ENCODE measurements at places on chromosomes 2 and 18.

DNA sequence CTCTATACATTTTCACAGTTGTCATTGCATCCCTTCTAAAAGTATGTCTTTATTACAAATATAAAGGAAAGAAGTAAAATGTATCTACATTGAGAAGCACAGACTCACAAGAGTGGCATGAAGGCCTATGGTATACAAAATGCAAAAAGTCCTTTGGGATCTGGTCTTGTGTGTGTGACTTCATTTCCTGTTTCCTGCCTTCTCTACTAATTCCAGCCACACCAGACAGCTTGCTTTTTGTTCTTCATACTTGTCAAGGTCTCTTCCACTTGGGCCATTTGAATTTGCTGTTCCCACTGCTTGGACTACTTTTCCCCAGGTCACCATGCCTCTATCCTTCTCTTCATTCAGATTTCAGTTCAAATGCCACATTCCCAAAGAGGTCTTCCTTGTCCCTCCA lies 6.7 kb upstream of the PNO1 start:
- DNase-seq: no peak
- no peak overlapping the region for H3K27ac ChIP-seq
- no peak overlapping the region for H3K4me3 ChIP-seq
- no peaks in the 10 kb centered on the region for H3K27me3 ChIP-seq
- no peaks in the 10 kb centered on the region for H3K36me3 ChIP-seq

DNA sequence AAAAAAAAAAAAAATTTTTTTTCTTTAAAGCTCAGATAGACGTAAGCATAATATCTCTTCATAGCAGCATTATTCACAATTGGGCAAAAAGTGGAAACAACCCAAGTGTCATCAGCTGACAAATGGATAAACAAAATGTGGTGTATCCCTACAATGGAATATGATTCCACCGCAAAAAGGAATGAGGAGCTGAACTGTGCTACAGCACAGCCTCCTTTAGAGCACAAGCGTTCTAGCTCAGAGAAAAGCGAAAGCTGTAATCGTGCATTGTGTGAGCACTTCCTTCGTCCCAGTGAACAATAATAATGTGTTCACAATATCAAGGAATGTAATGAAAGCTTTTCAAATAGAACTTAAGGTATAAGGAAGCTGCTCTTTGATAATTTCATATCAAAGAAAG lies 11.7 kb upstream of the CHMP1B start:
- H3K27ac ChIP-seq: no peak overlapping the region
- no peak overlapping the region for H3K4me3 ChIP-seq
- no peaks in the 10 kb centered on the region for H3K36me3 ChIP-seq
- no peaks in the 10 kb centered on the region for H3K4me1 ChIP-seq

GRCh38 chr2:53475321-53475720 lies 292.3 kb upstream of the CHAC2 start:
- no peaks in the 10 kb centered on the region for H3K4me1 ChIP-seq
- H3K27ac ChIP-seq: no peak overlapping the region
- H3K36me3 ChIP-seq: no peaks in the 10 kb centered on the region
- no peak for DNase-seq
- no peak overlapping the region for H3K4me3 ChIP-seq

- H3K36me3 ChIP-seq: no peaks in the 10 kb centered on the region
- no peak overlapping the region for H3K4me3 ChIP-seq
- no peak overlapping the region for H3K27ac ChIP-seq
- DNase-seq: no peak
- peaks cover 5% of the 10 kb centered on the region for H3K4me1 ChIP-seq
Observed at GRCh38 chr2:54773838-54774237, 50.4 kb downstream of the EML6 start.

DNA sequence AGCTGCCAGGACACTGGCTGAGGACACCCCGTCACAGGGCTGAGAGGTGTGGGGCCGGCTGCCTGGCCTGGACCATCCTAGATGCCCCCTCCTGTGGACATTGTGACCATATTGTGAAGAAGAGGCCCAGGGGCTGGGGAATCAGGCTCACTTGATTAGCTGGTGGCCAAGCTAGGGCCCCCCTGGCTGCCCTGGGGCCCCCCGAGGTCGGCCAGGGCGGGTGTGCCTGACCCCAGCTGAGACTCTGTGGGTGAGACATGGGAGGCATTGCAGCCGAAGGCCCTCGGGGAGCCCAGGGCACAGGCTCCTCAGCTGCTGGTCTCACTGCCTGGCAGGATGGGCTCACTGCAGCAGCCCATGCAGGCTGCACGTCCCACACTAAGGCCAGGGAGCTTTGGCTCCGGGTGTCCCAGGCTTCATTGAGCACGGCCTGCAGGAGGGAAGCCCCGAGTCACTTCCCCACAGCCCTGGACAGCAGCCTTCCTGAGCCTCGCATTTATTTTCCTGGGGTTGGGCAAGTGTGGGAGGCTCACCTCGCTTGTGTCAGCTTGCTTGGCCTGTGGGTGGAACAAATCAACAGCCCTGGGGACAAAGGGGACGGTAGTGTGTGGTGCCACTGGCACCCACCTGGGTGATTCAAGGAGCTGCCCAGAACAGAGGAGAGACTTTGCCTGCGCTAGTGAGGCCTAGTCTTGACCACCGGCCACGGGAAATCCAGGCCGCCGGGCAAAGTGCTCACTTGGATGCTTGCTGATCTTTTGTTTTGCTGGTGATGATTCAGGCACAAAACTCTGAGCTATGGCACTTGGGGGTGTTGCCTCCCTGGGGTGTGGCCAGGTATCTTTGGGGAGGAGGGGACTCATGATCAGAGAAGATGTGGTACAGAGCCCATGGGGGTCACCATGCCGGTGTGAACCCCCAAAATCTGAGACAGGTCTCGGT lies 1.3 kb downstream of the GAL3ST2 start:
- peaks cover 36% of the 10 kb centered on the region for H3K27me3 ChIP-seq
- no peak overlapping the region for H3K27ac ChIP-seq
- H3K4me3 ChIP-seq: no peak overlapping the region
- H3K36me3 ChIP-seq: no peaks in the 10 kb centered on the region
- no peaks in the 10 kb centered on the region for H3K4me1 ChIP-seq

GRCh38 chr18:6106091-6106685 lies 210.9 kb upstream of the TMEM200C start:
- no peak overlapping the region for H3K27ac ChIP-seq
- no peaks in the 10 kb centered on the region for H3K4me1 ChIP-seq

DNA sequence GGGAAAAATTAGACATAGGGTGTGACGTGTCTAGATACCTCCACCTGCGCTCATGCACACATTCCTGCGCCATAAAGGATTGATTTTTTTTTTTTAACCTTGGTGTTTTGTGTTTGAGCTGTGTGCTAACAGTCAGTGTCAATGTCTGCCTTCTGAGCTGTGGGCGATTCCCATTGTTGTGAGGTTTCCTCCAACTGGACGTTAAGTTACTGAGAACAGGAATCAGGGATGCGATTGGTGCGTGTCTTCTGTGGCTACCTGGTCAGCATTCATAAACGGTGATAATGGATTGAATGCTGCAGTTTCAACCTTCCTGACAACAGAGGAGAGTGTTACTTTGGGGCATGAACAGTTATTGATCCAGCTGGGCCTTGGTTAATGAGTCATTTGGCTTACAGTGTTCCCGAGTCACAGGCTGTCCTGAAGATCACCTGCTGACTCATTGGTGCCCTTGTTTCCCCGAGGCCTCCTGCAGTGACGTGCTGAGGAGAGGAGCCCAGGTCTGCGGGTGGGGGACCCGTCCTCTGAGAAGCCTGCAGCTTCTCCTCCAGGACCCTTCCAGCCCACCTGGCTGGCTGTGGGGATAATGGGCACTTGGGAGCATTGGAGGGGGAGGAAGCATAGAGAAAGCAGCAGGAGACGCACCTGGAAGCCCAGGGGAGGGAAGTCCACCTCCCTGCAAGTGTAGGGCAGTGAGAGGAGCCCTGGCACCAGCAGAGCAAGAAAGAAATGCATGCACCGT lies 25.8 kb upstream of the CABYR start:
- no peaks in the 10 kb centered on the region for H3K4me1 ChIP-seq
- H3K27me3 ChIP-seq: no peaks in the 10 kb centered on the region
- no peak overlapping the region for H3K4me3 ChIP-seq
- no peak for DNase-seq
- no peaks in the 10 kb centered on the region for H3K36me3 ChIP-seq

DNA sequence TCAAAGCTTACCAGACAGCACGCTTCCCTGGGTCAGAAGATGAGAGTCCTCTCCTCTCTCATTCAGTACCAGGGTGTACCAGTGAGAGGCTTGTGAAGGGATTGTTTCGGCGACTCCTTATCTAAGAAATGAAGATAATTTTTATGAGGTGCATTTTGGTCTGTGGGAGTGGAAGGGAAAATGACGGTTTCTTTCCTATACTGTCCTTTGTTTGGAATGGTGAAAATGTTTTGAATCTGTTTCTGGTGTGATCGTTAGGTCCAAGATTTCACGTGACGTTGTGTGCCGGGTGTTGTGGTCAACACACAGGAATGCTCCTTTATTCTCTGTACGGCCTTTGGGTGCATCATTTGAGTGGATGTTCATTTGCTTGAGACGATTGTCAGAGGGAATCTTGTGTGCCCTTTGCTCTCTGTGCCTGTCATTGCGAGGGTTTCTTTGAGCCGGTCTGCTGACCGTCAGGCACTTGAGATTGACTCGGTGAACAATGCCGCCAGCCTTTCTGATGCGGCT lies 183.5 kb downstream of the AGAP1 start:
- no peak overlapping the region for H3K4me3 ChIP-seq
- H3K4me1 ChIP-seq: no peaks in the 10 kb centered on the region
- DNase-seq: no peak

- DNase-seq: no peak
- no peaks in the 10 kb centered on the region for H3K4me1 ChIP-seq
- no peak overlapping the region for H3K4me3 ChIP-seq
- no peak overlapping the region for H3K27ac ChIP-seq
- H3K27me3 ChIP-seq: no peaks in the 10 kb centered on the region
Observed at GRCh38 chr2:19810637-19811036, 91.1 kb downstream of the TTC32 start.

DNA sequence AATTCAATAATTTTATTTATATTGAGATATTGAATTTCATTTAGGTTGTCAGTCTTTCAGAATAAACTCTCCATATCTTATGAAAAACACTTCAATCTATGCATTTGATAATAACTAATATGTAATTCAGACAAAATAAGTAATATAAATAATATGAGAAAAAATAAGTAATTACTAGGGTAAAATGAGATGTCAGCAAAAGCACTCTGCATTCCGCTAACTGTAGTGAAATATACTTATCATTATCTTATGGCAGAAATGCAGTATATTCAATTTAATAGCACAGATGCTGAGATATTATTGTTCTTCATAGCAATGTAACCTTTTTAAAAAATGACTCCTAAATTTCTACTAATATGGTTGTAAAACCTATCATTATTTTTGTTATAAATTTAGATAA lies 606.2 kb upstream of the VRK2 start:
- H3K27ac ChIP-seq: no peak overlapping the region
- DNase-seq: no peak
- no peak overlapping the region for H3K4me3 ChIP-seq
- no peaks in the 10 kb centered on the region for H3K36me3 ChIP-seq
- no peaks in the 10 kb centered on the region for H3K27me3 ChIP-seq

GRCh38 chr2:19797243-19797810 lies 104.5 kb downstream of the TTC32 start:
- H3K4me3 ChIP-seq: no peak overlapping the region
- no peaks in the 10 kb centered on the region for H3K4me1 ChIP-seq
- H3K27me3 ChIP-seq: no peaks in the 10 kb centered on the region

DNA sequence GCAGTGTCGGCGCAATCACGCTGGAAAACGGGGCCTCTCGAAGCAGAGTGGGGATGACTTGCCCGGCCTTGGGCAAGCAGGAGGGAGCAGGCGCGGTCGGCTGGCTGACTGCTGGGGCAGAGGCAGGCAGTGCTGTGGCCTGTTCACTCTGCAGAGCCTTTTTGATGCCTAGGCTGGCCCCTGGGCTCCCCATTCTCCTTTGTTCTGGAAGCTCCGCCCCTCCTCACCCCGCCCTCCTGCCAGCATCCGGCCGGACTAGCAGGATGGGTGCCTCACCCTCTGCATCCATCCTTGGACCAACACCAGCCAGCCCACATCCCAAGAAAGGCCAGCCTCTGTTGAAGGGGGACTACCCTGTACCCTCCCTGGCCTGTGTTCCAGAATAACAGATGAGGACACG lies at the start of gene ASPRV1:
TSS of gene ASPRV1 (minus strand) at position 136 of the 400 bp plus-strand sequence. CDS start 195 bp downstream, outside the sequence.
- H3K4me1 ChIP-seq: no peaks in the 10 kb centered on the region
- H3K36me3 ChIP-seq: no peaks in the 10 kb centered on the region
- H3K27me3 ChIP-seq: no peaks in the 10 kb centered on the region
- no peak within 1 kb of the TSS for H3K27ac ChIP-seq
- no peak within 1 kb of the TSS for H3K4me3 ChIP-seq
- DNase-seq: no peak

GRCh38 chr2:188403676-188404075 lies 112.0 kb downstream of the GULP1 start:
- H3K36me3 ChIP-seq: no peaks in the 10 kb centered on the region
- no peak for DNase-seq
- H3K4me3 ChIP-seq: no peak overlapping the region
- no peak overlapping the region for H3K27ac ChIP-seq
- no peaks in the 10 kb centered on the region for H3K27me3 ChIP-seq

- no peak for DNase-seq
- H3K4me1 ChIP-seq: no peaks in the 10 kb centered on the region
- no peak overlapping the region for H3K4me3 ChIP-seq
- H3K36me3 ChIP-seq: no peaks in the 10 kb centered on the region
- no peaks in the 10 kb centered on the region for H3K27me3 ChIP-seq
Observed at GRCh38 chr2:236241181-236242056, 22.8 kb downstream of the ASB18 start.

- no peak overlapping the region for H3K4me3 ChIP-seq
- H3K36me3 ChIP-seq: no peaks in the 10 kb centered on the region
- H3K27ac ChIP-seq: no peak overlapping the region
Observed at GRCh38 chr2:2263196-2263829, 67.8 kb downstream of the MYT1L start.

DNA sequence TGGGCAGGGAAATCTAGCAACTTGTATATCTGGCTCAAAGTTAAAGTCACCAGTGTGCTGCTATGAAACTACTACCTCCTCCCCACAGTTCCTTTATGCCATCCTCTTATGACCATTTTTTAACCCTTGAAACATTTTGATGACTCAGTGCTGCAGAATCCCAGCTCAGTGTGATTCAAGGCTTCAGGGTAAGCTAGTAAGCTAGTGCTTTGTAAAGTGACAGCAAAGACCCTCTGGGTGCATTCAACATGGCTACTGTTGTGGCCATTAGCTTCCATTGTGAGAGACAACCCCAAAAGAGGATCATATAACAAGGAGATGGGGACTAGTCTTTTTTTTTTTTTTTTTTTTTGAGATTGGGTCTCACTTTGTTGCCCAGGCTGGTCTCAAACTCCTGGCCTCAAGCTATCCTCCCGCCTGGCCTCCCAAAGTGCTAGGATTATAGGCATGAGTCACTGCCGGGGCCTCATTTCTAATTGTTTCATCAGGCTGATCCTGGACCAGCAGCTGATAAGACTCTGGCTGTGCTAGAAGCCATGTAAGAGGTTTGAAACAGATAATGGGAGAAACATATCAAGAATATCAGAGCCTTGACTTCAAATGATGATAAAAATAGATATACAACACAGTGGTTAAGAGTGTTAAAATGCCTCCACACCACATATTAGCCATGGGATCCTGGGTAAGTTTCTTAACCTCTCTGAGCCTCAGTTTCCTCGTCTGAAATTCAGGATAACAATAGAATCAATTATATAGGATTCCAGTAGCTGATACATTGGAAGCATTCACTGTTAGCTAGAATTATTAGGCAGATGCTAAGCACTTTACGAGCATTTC lies 65.7 kb upstream of the RTN4 start:
- no peak for DNase-seq
- H3K4me1 ChIP-seq: peaks cover 13% of the 10 kb centered on the region
- no peaks in the 10 kb centered on the region for H3K27me3 ChIP-seq
- H3K4me3 ChIP-seq: no peak overlapping the region
- H3K27ac ChIP-seq: no peak overlapping the region

- no peak for DNase-seq
- no peaks in the 10 kb centered on the region for H3K4me1 ChIP-seq
- H3K27ac ChIP-seq: no peak overlapping the region
- H3K36me3 ChIP-seq: no peaks in the 10 kb centered on the region
- H3K4me3 ChIP-seq: no peak overlapping the region
Observed at GRCh38 chr2:221264318-221264717, 307.8 kb downstream of the EPHA4 start.
